ENCODE measurements at places on chromosomes 7 and 10. TPM values are rescaled to one million over a fixed set of nuclear protein-coding genes. Genes with fewer than 3 reads are reported as not detected.

The ERVW-1 gene
- not detected for total RNA-seq

The CEP55 gene
- 11.3 TPM for total RNA-seq

DNA sequence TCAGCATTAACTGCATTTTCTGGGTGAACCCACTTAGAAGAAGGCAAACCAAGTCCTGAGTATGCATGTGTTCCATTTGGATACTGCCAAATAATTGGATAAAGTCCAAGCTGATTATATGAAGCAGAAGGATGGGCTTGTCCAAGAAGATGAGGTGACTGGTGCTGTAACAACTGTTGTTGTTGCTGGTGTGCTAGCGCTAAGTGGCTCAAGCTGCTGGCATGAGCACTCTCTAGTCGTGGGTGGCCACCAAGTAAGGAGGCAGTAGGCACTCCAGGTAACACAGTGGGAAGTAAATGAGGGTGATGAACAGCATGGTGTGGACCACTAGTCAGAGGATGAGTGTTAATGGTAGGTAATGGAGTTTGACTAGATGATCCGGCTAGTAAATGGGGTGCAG lies 80.4 kb downstream of the NRBF2 start:
- no peaks in the 10 kb centered on the region for H3K36me3 ChIP-seq
- H3K4me3 ChIP-seq = no peak overlapping the region
- H3K4me1 ChIP-seq = no peaks in the 10 kb centered on the region
- DNase-seq = no peak
- H3K27ac ChIP-seq = no peak overlapping the region
- H3K27me3 ChIP-seq = no peaks in the 10 kb centered on the region

- H3K4me3 ChIP-seq = no peak overlapping the region
- H3K27ac ChIP-seq = no peak overlapping the region
- no peaks in the 10 kb centered on the region for H3K4me1 ChIP-seq
- H3K36me3 ChIP-seq = no peaks in the 10 kb centered on the region
- DNase-seq = no peak
These were observed 58.2 kb downstream of the STRA8 start for GRCh38 chr7:135291809-135292253.

DNA sequence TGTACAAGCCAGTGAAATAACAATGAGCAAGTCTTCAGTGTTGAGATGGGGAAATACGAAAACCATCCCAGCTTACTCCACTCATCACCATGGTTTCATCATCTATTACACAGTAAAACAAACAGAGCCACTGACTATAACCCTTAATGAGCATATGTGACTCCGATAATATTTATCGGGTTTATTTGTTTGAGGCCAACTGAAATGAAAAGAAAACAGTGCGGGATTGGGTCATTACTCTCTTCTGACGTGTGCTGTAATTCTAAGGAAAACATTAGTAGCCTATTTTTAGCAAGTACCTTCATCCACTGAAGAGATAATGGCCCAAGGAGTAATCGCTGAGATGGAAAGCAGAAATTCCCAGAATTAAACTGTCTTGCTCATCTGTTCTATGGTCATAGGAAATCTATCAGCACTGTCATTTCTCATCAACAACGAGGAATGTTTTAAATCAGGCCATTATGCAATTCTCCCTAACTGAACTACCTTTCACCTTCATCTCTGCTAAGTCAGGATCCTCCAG lies 716.5 kb downstream of the INHBA start:
- no peak overlapping the region for H3K27ac ChIP-seq
- H3K36me3 ChIP-seq = no peaks in the 10 kb centered on the region
- DNase-seq = no peak
- no peaks in the 10 kb centered on the region for H3K4me1 ChIP-seq
- no peak overlapping the region for H3K4me3 ChIP-seq

- no peaks in the 10 kb centered on the region for H3K4me1 ChIP-seq
- no peak overlapping the region for H3K4me3 ChIP-seq
- no peaks in the 10 kb centered on the region for H3K36me3 ChIP-seq
- H3K27me3 ChIP-seq = no peaks in the 10 kb centered on the region
These were observed 25.1 kb downstream of the GALNT11 start for GRCh38 chr7:152050547-152050971.

DNA sequence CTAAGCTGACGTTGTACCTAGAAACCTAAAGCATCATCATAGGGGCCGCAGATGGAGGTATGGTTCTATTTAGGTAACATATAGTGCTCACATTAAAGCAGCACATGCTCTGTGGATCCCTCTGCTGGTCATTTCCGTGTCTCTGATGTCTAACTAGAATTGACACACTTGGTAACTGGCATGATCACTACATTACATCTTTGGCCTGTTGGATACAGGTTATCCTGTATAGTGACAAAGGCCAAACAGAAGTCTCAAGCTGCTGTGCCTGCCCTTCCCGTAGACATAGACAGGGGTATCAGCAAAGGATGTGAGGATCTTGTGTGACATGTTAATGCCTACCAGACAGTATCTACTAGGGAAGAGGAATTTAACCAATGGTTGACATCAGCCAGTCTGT lies 51.2 kb downstream of the KIF5B start:
- no peaks in the 10 kb centered on the region for H3K27me3 ChIP-seq
- H3K36me3 ChIP-seq = no peaks in the 10 kb centered on the region
- no peak overlapping the region for H3K27ac ChIP-seq
- DNase-seq = peak; percentile 46
- no peaks in the 10 kb centered on the region for H3K4me1 ChIP-seq

DNA sequence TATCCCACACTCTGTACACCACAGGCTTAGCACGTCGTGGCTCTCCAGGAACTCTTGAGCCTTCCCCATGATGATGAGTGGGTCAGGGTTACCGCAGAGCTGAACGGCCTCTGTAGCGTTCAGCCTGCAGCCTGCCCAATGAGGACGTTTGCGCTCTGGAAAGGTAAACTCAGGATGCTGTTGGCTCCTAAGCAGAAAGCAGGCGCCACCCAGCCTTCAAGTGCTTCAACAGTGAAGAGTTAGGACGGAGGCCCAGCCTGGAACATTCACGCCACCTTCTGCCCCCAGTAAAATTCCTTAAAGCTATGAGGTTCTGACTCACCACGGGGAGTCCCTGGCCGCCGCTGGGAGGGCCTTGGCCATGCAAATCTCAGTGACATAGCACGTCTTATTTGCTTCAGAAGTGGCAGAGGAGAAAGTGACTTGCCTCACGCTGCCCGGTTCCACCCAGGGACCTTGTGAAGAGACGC lies 161.5 kb upstream of the SH2B2 start:
- H3K4me1 ChIP-seq = peaks cover 8% of the 10 kb centered on the region
- H3K4me3 ChIP-seq = no peak overlapping the region
- H3K27ac ChIP-seq = no peak overlapping the region
- no peak for DNase-seq

DNA sequence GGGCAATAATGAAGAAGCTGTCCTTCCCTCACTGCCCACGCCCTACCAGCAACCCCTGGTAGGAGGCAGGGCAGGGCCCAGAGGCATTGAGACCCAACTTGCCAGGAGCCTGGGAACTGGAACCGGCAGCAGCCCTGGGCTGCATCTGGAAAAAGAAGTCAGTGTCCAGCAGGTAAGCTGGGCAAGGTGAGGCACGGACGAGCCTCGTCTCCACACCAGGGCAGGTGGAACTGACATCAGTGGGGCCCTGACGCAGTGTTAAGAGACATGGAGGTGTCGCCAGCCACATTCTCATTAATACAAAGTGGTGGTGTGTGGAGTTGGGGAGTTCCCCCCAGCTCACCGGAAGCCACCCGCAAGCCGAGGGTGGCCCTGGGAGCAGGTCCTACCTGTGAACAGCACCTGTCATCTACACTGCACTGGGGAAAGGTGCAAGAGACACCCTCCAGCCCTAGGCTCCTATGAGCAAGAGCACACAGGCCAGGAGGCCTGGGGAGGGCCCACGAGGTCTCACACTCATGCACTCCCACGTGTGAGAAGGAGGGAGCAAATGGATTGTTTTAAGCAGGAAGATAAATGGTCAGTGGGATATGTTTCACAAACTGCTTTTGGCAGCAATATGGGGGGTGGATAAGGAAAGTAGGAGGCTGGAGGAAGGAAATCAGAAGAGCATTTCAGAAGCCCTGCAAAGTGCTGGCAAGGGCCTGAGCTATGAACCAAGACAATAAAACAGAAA lies 53.6 kb downstream of the COBL start:
- peak overlapping the region; percentile 67 for H3K27ac ChIP-seq
- DNase-seq = no peak
- peaks cover 17% of the 10 kb centered on the region for H3K4me1 ChIP-seq
- H3K27me3 ChIP-seq = no peaks in the 10 kb centered on the region

DNA sequence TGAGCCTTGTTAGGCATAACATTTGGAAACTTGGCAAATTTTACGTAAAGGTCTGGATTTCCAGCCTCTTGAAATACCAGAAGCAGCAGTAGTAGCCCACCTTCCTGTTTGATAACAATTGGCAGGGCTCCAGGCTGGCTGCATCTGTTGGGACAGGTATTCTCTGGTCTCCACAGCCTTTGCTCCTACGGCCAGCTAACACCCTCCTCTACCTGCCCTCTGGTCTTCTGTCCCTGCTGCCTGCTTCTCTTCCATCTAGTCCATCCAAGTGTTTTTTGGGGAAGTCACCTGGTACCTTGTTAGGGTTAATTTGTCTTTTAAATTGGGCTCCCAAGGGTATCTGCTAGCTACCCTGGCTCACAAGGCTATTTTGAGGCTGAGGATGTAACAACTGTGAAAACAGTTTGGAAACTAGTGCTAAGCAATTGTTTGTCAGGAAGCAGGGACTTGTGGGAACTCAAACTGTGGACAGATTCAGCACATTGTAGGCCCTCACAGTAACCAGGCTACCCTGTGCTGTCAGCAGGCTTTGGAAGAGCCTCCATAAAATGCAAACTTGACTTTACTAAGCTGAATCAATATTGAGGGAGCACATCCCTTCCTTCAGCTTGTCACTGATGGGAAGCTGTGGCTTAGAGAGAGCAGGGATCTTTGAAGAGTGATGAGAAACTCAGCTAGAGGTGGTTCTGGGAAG lies 8.5 kb downstream of the RPS24 start:
- H3K4me1 ChIP-seq = no peaks in the 10 kb centered on the region
- H3K27me3 ChIP-seq = no peaks in the 10 kb centered on the region
- H3K27ac ChIP-seq = no peak overlapping the region
- no peak overlapping the region for H3K4me3 ChIP-seq
- peaks cover 3% of the 10 kb centered on the region for H3K36me3 ChIP-seq

GRCh38 chr7:44224080-44224973 lies 23.5 kb downstream of the YKT6 start:
- no peaks in the 10 kb centered on the region for H3K4me1 ChIP-seq
- H3K27ac ChIP-seq = no peak overlapping the region
- no peaks in the 10 kb centered on the region for H3K36me3 ChIP-seq
- no peak for DNase-seq
- H3K4me3 ChIP-seq = no peak overlapping the region

GRCh38 chr7:120955577-120956149 lies 5.1 kb downstream of the ING3 start:
- DNase-seq = no peak
- no peaks in the 10 kb centered on the region for H3K27me3 ChIP-seq
- peaks cover 12% of the 10 kb centered on the region for H3K36me3 ChIP-seq
- no peak overlapping the region for H3K4me3 ChIP-seq
- no peak overlapping the region for H3K27ac ChIP-seq

DNA sequence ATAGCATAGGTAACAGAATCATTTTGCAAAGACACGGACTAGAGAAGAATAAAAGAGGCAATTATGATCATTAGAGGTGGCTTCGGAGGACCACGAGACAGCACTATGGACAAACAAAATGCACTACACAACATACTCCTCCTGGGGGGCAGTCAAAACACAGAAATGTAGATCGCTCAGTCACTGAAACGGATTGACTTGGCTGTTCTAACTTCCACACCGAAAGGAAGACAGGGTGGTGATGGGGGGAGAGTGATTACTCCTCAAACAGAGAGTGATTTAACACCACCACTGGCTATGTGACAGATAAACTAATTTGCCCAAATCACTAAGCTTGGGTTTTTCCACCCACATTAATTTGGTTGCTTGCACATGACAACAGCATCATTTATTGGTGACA lies 14.1 kb upstream of the PPA1 start:
- no peaks in the 10 kb centered on the region for H3K36me3 ChIP-seq
- H3K27me3 ChIP-seq = no peaks in the 10 kb centered on the region
- no peak for DNase-seq
- no peak overlapping the region for H3K27ac ChIP-seq

DNA sequence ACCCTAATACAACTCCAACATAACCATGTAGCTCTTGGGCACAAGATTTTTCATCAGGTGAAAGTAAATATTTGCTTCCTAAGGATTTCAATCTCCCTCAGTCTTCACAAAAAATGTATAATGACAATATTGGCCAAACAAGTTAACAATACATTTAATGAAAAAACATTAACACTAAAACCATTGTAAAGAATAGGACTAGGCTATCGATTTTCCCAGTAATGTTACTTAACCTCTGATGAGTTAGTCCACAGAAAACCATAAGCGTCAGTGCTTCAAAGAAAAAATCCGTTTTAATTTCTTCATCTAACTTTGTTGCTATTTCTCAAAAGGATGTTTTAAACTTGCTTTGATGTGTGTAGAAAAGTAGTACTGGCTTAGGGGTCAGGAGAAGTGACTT lies 1.2 kb downstream of the ZNF33B start:
- H3K36me3 ChIP-seq = no peaks in the 10 kb centered on the region
- H3K27me3 ChIP-seq = no peaks in the 10 kb centered on the region
- H3K27ac ChIP-seq = no peak overlapping the region
- H3K4me3 ChIP-seq = peak overlapping the region; percentile 72
- DNase-seq = no peak
- no peaks in the 10 kb centered on the region for H3K4me1 ChIP-seq

DNA sequence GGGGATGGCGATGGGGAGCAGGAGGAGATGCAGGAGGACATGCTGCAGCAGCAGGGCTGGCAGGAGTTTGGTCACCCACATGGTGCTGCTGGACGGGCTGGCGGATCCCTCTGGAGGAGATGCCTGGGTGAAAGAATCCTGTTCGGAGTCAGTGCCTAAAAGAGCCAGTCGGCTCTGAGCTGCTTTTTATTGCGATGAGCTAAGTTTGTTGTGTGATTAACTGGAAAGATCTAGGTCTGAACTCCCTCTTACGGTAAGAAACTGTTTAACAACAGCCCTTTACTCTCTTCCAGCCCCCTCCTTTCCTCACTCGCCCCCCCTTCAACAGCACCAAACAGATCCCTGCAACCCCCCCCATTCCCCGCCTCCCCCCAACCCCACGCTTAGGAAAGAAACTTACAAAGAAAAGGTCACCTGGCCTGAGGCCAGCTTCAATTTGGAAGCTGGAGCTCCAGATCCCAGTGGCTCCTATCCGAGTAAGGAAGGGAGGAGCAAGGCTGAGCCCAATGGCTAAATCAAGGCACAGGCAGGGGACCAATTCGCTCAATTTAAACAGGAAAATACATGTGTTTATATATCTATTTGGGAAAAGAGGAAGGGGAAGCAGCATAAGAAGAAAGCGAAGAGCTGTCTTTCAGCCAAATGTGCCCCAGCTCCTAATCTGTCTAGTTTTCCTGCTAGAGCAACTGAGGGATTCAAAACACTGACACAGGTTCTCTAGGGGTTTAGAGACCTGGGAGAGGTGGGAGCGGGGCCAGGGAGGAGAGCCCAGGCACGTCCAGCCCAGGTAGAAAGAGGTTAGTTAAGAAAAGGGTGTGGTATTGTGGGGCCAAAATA lies at the start of gene HGF:
Gene HGF, minus strand, starts transcription at position 157 of the 837 bp plus-strand sequence. Its CDS starts 76 bp downstream, at position 81.
- DNase-seq = peak; percentile 32
- H3K36me3 ChIP-seq = no peaks in the 10 kb centered on the region
- peak within 1 kb of the TSS; percentile 45 for H3K27ac ChIP-seq
- H3K4me3 ChIP-seq = peak within 1 kb of the TSS; percentile 12
- H3K27me3 ChIP-seq = no peaks in the 10 kb centered on the region

- H3K27me3 ChIP-seq = no peaks in the 10 kb centered on the region
- DNase-seq = peak; percentile 38
- H3K4me3 ChIP-seq = peak overlapping the region; percentile 90
- peak overlapping the region; percentile 92 for H3K27ac ChIP-seq
These were observed 1.2 kb downstream of the CCM2 start for GRCh38 chr7:45001138-45001694.

All from colonic mucosa (tissue), 4 donors.